AG08396 (cell line): ENCODE measurements at places on chromosomes 4 and X.

- DNase-seq, result no peak
Measured at GRCh38 chrX:23805389-23805788, 22.4 kb downstream of the SAT1 start.

DNA sequence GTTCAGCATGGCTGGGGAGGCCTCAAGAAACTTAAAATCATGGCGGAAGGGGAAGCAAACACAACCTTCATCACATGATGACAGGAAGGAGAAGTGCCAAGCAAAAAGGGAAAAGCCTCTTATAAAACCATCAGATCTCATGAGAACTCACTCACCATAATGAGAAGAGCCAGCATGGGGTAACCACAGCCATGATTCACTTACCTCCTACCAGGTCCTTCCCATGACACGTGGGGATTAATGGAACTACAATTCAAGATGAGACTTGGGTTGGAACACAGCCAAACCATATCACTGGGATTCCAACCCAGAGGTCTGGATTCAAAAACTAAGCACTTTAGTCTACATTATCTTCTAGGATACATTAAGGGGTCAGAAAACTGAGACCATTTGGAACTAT, 609.6 kb upstream of the SPANXN1 start:
- DNase-seq, result no peak

GRCh38 chr4:163284304-163284703, 48.1 kb downstream of the NPY1R start:
- no peak for DNase-seq

DNA sequence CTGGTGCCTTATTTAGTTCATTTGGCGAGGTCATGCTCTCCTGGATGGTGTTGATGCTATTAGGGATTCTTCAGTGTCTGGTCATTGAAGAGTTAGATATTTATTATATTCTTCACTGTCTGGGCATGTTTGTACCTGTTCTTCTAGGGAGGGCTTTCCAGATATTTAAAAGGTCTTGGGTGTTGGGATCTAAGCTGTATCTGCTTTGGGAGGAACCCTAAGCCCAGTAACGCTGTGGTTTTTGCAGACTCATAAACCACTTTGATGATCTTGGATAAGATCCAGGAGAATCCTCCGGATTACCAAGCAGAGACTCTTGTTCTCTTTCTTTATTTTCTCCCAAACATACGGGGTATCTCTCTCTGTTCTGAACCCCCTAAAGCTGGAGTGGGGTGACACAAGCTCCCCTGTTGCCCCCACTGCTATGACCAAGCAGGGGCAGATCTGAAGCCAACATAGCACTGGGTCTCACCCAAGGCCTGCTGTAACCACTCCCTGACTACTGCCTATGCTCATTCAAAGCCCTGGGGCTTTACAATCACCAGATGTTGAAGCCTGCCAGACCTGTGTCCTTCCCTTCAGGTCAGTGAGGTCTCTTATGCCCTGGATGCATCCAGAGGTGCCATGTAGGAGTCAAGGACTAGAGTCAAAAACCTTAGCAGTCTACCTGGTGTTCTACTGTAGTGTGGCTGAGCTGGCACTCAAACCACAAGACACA, 187.6 kb downstream of the GUCY2F start:
- no peak for DNase-seq

DNA sequence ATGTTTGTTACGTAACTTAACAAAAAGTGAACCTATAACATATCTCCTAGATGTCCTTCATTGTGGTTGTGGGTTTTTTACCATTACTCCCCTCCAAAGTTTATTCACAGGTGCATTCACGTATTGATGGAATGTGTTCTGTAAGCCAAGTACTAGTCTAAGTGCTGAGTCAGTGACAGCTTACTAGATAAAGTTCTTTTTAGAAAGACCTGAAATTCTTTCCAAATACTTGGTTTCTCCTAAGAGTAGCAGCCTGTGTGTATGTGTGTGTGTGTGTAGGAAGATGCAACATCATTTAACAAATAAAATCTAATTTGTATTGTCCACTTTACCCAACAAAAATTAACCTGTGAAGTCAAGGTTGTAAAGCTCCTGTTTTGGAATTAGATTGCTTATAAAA, 22.1 kb downstream of the NAP1L5 start:
- DNase-seq, result no peak

DNA sequence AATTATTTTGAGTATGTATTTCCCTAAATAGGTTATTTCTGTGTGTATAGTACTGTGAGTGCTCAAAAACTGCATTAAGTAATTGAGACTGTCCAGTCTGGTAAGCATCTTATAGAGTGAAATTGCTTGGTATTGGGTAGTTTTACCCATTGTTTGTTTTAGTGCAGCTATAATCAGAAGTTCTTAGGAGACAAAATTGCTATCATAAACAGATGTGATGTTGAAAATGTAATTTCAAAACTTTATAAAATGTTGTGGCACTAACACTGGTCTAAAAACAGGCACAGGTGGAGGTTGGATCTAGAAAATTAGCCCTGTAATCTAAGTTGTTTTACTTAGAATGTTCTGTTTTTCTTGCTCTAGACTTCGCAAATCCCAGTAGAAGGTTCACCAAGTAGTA, 46.8 kb downstream of the RAPGEF2 start:
- no peak for DNase-seq

DNA sequence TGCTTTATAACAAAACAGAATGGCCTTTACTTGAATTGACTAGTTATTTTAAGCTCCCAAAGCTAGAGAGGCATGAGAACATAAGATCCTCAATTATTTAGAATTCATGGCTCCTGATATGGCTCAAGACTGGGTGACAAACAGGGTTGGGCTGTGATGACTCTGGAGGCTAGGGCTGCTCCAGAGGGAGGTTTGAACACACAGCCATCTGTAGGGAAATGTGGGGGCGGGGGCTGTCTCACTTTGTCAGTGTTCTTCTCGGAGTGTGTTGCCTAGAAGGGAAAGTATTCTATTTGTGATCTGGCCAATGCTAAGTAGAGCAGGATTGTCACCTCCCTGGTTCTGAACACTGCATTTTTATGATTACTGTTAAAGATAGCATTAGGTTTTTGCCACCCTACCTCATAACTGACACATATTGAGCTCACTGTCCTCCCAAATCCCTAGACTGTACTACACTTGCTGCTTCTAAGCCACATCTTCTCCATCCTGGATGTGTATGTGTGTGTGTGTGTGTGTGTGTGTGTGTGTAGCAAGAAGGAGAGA, 45.9 kb downstream of the VSIG4 start:
- DNase-seq, result no peak

GRCh38 chrX:123988423-123989111, 27.1 kb downstream of the STAG2 start:
- DNase-seq, result no peak

GRCh38 chrX:153551135-153551534, 33.7 kb downstream of the ATP2B3 start:
- no peak for DNase-seq
